ENCODE measurements at places on chromosomes 1 and 21. TPM values are rescaled to one million over a fixed set of nuclear protein-coding genes. Genes with fewer than 3 reads are reported as not detected.

- DNase-seq, result no peak
These were observed 65.1 kb upstream of the RGL1 start for GRCh38 chr1:183739741-183740271.

DNA sequence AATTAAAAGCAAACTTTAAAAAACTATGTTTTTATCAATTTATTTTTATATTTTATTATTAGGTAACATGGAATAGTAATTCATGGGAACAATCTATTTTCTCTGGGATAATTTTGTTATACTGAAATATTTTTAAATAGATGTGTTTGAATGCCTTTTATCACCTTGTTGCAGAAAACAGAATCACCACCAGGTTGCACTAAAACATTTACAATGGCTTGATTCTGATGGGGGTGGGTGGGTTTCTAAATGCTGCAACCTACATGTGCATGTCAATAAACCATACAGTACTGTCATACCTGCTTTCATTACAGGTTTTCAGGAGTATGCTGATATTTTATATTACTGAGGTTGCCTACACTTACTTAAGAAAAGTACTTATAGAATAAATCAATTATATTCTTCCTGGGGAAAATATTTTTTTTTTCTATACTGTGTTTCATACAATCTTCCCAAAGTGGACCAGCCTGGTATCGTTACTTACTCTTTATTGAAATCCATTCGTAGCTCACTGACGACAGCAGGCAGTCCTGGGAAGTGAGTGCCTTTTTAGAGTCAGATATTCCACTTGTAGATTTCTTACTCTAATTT is 132.8 kb downstream of the PTPRC start:
- no peak for DNase-seq

DNA sequence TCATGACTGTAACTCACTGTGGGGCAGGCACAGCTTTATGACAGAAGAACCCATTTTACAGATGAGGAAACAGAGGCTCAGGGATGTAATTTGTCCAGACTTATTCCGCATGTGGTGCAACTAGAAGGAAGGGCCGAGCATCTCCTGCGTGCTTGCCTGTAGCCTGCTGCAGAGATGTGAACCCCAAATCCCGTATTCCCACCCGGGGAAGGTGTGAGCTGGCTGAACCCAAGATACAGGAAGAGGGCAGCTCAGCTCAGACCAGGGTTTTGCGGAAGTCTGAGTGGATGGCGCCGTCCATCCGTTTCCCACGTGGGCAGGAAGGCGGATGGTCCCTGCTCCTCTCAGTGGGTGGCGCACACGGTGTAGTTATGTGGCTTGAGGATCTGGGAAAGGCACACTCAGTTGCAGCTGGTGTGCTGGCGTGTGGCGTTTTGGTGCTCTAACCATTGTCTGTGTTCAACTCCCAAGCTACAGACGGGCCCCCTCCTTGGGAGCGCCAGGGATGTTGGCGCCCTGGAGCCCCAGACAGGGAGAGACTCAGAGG is 1.2 kb downstream of the CROCC start:
- DNase-seq, result peak; percentile 7

DNA sequence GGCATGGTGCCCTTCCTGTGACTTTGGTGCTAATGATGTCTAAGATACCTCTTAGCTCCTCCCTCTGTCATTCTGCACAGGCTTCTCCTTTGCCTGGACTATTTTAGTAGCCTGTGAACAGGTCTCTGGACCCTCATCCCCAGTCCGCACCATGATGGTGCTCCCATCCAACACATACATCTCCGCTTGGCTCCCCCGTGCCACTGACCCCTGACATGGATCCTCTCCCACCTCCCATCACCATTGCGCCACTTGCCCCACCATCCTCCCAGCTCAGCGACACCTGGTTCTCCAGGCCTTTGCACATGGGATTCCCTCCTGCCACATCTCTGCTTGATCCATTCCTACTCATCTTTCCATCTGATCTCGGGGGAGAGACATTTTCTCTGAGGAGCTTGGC is 33.9 kb downstream of the RUNX3 start:
- no peak for DNase-seq

DNA sequence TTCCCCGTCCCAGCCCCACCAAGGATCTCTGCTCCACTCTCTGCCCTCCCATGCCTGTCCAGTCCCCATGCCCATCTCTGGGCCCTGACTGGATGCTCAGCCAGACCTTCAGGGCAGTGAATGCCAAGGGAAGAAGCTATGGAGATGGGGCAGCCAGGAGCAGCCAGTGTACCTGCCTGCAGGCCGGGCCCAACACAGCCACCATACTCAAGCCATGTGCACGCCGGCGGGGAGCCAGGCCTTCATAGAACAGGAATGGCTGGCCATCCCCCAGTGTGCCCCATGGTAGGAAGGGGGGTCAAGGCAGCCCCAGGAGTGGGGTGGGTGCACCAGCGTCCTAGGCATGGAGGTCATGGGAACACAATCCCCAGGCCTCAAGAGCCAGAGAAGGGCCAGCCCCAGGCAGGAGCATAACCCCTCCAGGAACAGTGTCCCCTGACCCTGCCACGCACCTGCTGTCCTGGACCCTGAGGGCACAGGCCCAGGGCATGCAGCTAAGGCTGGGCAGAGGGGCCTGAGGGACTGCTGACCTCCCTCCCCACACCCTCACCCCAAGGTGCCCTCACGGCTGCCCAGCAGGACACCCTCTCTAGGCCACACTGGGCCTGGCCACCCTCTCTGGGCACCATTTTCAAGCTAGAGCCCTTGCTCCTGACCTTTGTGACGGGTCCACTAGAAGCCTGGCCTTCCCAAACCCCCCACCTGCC is 20.3 kb upstream of the ARF1 start:
- DNase-seq, result no peak

DNA sequence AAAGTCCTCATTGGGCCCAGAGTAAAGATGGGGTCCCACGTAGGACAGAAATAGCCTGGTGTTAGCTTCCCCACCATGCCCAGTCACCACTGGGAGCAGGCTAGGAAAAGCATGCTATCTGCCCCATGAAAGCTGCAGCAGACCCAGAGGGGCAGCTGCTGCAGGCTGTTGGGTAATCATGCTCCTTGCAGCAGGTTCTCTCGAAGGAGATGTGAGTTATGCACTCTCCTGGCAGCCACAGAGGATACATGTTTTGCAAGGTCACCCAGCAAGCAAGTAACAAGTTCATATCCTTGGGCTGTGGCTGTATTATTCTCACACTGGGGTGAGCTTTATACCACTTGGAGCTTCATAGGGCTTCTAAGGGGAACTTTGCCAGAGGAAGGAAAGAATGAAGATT is 9.1 kb upstream of the HEYL start:
- DNase-seq, result no peak

DNA sequence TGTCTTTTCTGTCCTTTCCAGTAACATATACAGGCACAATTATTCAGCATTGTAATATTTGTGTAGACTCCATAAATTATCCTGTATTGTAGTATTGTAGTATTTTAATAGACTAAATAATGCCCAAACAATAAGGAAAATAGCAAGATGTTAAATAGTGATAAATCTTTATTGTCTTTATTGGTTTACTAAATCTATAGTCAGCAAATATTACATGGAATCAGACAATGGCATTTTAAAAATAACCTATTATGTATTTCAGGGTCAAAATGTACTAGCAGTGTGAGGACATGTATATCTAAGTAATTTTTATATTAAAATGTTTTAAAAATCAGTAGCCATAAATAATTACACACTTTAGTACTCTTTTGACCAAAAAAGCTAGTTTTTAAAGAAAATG is 202.3 kb downstream of the GREM2 start:
- DNase-seq, result no peak

- DNase-seq, result no peak
These were observed 53.3 kb downstream of the SPEN start for GRCh38 chr1:15900662-15901279.

DNA sequence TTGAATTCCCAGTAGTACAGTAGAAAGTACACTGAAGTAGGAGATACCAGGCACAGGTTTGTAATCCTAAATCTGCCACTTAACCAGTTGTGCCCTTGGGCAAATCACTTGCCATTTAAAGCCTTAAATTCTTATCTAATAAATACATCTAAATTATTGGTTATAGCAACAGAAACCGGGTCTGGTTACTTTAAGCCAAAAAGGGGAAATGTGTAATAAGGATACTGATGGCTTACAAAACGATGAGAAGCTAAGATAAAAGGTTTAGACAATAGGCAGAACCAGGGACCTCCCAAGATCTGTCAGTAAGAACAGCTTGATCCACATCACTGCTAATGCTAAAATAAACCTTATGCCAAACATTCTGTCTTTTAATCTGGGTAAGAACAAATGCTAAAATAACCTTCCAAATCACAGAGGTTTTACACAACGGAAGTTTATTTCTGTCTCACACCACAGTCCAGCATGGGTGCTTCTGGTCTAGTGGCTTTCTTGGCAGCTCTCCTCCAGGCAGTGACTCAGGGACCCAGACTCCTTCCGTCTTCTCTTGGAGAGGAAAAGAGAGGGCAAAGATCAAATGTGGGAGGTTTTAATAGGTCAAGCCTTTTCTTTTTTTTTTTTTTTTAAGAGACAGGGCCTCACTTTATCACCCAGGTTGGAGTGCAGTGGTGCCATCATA is 16.5 kb upstream of the ZMYM1 start:
- no peak for DNase-seq

- no peak for DNase-seq
These were observed 446.0 kb downstream of the GPATCH2 start for GRCh38 chr1:217184854-217185253.

DNA sequence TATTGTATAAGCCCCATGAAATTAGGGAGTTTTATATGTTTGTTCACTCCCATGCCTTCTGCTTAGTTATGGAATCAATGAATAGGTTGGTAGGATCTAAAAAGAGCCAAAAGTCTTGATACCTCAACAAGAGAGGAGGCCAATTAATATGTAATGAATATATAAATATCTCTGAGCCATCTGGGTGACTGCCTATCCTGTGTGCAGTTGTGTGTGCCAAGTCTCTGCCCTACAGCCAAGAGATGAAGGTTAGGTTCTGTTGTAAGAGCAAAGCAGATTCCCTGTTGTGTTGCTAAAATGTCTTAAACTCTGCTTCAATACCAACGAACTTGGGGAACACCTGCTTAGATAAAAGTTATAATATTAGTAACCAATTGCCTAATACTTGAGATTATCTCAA is 61.8 kb upstream of the GORAB start:
- DNase-seq, result no peak

KCNE2 gene
- total RNA-seq, result not detected

C2CD2 gene
- 17.1 TPM for total RNA-seq

SLC9C2 gene
- total RNA-seq, result 0.06 TPM

PLA2G2F gene
- not detected for total RNA-seq
